ENCODE measurements at places on chromosomes 6 and 20.

- H3K27me3 ChIP-seq, result no peaks in the 10 kb centered on the region
- no peaks in the 10 kb centered on the region for H3K36me3 ChIP-seq
- H3K27ac ChIP-seq, result no peak overlapping the region
- no peaks in the 10 kb centered on the region for H3K4me1 ChIP-seq
These were observed 377.5 kb upstream of the IRAK1BP1 start for GRCh38 chr6:78489874-78490273.

DNA sequence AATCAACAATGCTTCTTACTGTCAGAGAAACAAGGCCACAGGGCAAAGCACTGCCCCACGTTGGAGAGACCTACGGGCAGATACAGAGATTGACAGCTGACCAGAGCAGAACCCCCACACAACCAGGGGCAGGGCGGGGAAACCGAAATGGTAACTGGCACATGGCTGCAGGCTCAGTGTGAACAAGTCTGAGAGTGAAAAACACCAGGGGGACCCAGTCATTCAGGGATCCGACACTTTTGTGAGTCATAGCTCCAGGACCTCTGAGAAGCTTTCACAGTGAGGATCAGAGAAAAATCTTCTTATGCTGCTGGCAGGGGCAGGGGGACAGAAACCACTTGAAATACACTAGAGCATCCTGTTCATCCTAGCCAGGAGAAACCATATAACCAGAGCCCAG, 254.2 kb downstream of the C6orf118 start:
- no peak overlapping the region for H3K27ac ChIP-seq
- no peaks in the 10 kb centered on the region for H3K36me3 ChIP-seq
- DNase-seq, result no peak
- H3K27me3 ChIP-seq, result no peaks in the 10 kb centered on the region
- H3K4me1 ChIP-seq, result no peaks in the 10 kb centered on the region

- H3K27ac ChIP-seq, result no peak overlapping the region
- H3K36me3 ChIP-seq, result no peaks in the 10 kb centered on the region
- DNase-seq, result no peak
These were observed 52.0 kb upstream of the KLHL31 start for GRCh38 chr6:53717566-53717965.

DNA sequence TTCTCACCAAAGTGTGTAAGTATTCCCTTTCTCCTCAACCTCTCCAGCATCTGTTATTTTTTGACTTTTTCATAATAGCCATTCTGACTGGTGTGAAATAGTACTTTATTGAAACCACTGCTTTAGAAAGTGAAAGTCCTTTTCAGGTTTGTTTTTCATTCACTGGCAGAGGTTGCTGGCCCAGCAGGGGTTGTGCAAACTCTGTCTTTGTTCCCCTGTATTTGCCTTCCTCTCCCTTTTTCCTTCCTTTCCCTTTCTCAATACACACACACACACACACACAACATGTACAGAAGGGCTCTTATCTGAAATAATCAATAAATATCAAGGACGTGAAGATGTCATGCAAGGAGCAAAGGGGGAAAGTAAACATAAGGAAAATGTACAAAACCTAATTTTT, 99.8 kb downstream of the LY86 start:
- no peaks in the 10 kb centered on the region for H3K27me3 ChIP-seq
- DNase-seq, result no peak
- peaks cover 14% of the 10 kb centered on the region for H3K4me1 ChIP-seq

DNA sequence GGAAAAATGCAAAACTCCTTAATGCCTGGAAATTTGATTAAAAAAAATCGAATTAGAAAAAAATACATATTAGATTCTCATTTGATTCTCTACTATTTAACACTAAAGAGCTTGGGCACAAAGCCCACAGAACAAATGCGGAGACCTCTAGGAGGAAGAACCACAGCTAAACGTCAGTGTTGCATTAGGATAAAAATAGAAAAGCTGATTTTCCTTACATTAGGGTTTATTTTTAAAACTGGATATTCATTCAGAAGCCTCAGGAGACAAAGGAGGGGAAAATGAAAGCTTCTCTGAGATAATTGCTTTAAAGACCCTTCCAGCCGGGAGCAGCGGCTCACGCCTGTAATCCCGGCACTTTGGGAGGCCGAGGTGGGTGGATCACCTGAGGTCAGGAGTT, 77.3 kb downstream of the ECT2L start:
- no peak for DNase-seq
- H3K27ac ChIP-seq, result no peak overlapping the region
- peaks cover 3% of the 10 kb centered on the region for H3K4me1 ChIP-seq
- no peak overlapping the region for H3K4me3 ChIP-seq

DNA sequence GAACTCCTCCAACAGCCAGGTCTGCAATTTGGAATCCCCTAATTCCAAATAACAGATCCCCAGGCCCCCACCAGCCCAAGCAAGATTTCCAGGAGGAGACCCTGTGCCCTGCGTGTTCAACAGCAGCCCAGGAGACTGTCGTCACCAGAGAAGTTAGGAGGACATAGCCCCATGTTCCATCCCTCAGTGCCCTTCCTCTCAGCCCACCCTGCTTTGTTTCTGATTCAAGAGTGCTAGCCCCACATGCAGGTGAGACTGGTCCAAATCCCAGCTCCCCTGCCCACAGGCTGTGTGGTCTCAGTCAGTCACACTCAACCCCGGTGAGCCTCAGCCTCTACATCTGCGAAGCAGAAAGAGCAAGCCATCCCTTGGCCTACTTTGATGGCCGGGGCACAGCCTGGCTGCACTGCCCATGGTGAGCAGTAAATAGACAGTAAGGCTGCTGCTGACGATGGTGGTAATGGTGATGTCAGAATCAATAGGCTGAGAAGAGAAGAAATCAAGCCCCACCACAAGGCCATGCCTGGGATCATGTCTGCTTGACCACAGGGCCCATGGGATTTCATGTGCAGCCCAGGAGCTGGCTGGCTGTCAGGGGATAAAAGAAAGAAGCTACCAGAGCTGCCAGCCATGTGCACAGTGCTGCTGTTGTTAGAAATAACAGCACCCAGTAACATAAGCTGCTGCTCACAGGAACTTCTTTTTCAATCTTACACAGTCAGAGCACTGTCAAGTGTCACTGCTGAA, 51.5 kb upstream of the NXT1 start:
- no peak overlapping the region for H3K4me3 ChIP-seq
- no peak overlapping the region for H3K27ac ChIP-seq
- no peaks in the 10 kb centered on the region for H3K36me3 ChIP-seq
- no peak for DNase-seq
- peaks cover 4% of the 10 kb centered on the region for H3K27me3 ChIP-seq
- no peaks in the 10 kb centered on the region for H3K4me1 ChIP-seq

GRCh38 chr6:32327103-32327502, 44.6 kb downstream of the TSBP1 start:
- peaks cover 15% of the 10 kb centered on the region for H3K4me1 ChIP-seq
- no peak overlapping the region for H3K27ac ChIP-seq
- H3K27me3 ChIP-seq, result no peaks in the 10 kb centered on the region
- H3K36me3 ChIP-seq, result peaks cover 4% of the 10 kb centered on the region
- H3K4me3 ChIP-seq, result no peak overlapping the region
- no peak for DNase-seq

DNA sequence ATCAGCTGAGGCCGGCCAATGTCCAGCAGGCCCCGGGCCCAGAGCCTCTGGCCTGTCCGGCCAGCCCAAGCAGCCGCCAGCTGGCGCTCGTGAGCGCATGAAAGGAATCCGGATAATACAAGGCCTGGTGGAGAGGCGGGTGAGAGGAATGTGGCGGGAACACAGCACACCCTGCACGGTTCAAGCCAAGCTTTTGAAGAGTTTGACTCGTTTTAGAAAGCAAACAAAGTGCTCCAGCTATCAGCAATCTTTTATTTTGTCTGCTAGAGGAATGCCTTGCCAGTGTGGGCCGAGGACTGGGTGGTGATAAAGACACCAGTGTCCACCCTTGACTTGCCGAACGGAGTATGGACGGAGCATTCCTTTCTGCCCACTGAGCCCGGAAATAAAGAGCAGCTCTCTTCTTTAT, 9.3 kb upstream of the NEDD9 start:
- H3K4me1 ChIP-seq, result peaks cover 17% of the 10 kb centered on the region
- no peak for DNase-seq
- H3K36me3 ChIP-seq, result peaks cover 26% of the 10 kb centered on the region
- H3K27ac ChIP-seq, result no peak overlapping the region
- H3K27me3 ChIP-seq, result no peaks in the 10 kb centered on the region

GRCh38 chr6:63663147-63663955, 27.7 kb downstream of the PHF3 start:
- H3K36me3 ChIP-seq, result peaks cover 3% of the 10 kb centered on the region
- H3K27ac ChIP-seq, result peak overlapping the region; percentile 39
- peaks cover 35% of the 10 kb centered on the region for H3K4me1 ChIP-seq
- H3K4me3 ChIP-seq, result no peak overlapping the region

Data from memory B cell (primary cell).